ENCODE measurements at places on chromosomes 4 and X. TPM values are rescaled to one million over a fixed set of nuclear protein-coding genes. Genes with fewer than 3 reads are reported as not detected.

ABCG2 gene
- total RNA-seq = 9.4 TPM

NAA11 gene
- 17.2 TPM for total RNA-seq

SLC25A53 gene
- 10.6 TPM for total RNA-seq

MAGEA2B gene
- 8.6 TPM for total RNA-seq

PPEF2 gene
- total RNA-seq = 0.50 TPM

NOCT gene
- total RNA-seq = 19.3 TPM

GASK1B gene
- 19.8 TPM for total RNA-seq

RTL3 gene
- total RNA-seq = not detected

SPIN2A gene
- 0.71 TPM for total RNA-seq

PABPC1L2A gene
- total RNA-seq = 1.5 TPM

TADA2B gene
- 42.2 TPM for total RNA-seq

FAM9B gene
- total RNA-seq = 4.7 TPM

FGF2 gene
- total RNA-seq = 4.9 TPM

TRIM75 gene
- 0.24 TPM for total RNA-seq

LPAR4 gene
- total RNA-seq = 0.94 TPM

All from testis (tissue), 5 donors.